ENCODE measurements at places on chromosomes 6 and 20.
A peak's percentile ranks its signal among the peaks of the same experiment; 100 is the strongest.

DNA sequence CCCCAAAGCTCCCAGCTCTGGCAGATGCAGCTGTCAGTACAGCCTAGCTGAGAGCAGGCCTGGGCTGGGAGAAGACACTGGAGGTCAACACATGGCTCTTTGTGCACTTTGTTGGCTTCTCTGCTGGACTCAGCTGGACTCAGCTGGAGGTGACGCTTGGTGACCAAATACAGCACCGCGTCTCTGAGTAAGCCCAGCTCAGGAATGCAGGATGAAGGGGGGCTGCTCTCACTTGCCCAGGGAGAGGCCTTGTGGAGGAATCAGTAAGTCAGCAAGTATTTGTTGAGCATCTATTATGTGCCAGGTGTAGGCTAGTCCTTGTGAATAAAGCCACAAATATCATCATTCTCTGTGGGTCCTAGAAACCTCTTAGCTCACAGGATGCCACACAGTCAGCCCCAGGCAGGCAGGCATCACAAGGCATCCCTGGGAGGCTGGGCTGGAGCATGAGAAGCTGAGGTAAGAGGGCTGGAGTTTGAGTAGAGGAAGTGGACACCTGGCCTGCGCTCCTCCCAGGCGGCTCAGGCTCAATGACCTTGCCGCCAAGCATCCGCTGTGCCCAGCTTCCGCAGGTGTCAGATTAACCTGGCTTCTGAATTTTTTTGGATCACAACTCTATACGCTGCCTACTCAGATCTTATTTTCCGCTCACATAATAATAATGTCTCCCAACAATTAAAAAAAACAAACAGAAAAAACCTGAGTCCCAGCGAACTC, 95.4 kb downstream of the TMEM170B start:
- DNase-seq = no peak

GRCh38 chr20:33915726-33916331, 77.9 kb upstream of the RALY start:
- DNase-seq = no peak

- DNase-seq = no peak
Observed at GRCh38 chr6:36177166-36177565, 19.4 kb upstream of the BRPF3 start.

- no peak for DNase-seq
Observed at GRCh38 chr6:4358414-4359107, 223.2 kb upstream of the ECI2 start.

DNA sequence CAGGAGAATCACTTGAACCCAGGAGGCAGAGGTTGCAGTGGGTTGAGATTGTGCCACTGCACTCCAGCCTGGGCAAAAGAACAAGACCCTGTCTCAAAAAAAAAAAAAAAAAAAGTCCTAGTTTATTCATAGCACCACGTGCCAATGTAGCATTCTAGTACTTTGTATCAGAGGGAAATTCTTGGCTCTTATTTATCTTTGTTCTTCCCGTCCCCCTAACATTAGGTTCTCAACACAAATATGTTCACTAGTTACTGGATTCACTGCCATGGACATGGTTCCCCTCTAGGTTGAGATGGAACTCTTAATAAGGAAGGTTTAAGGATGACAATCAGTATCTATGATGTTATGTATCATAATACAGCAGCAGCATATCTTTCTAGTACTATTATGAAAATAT, 178.5 kb downstream of the KIF6 start:
- DNase-seq = no peak

DNA sequence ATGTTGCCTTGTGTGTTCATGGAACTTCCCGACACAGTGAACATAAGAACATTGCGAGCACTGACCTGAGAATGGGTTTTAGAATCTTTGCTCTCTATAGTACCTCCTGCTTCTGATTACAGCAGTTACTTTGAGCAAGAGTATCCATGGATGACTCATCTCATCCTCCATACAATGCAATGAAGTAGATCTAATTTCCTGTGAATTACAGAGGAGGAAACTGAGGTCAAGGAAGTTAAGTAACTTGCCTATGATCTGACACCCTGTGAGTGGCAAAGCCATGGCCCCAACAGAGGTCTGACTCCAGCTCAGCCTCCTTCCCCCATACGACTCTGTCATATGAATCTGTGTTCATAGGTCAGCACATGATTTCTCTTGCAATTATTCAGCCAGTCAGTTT, 518.1 kb downstream of the TFAP2A start:
- no peak for DNase-seq

- no peak for DNase-seq
Observed at GRCh38 chr6:163400509-163400908, 14.0 kb upstream of the QKI start.

DNA sequence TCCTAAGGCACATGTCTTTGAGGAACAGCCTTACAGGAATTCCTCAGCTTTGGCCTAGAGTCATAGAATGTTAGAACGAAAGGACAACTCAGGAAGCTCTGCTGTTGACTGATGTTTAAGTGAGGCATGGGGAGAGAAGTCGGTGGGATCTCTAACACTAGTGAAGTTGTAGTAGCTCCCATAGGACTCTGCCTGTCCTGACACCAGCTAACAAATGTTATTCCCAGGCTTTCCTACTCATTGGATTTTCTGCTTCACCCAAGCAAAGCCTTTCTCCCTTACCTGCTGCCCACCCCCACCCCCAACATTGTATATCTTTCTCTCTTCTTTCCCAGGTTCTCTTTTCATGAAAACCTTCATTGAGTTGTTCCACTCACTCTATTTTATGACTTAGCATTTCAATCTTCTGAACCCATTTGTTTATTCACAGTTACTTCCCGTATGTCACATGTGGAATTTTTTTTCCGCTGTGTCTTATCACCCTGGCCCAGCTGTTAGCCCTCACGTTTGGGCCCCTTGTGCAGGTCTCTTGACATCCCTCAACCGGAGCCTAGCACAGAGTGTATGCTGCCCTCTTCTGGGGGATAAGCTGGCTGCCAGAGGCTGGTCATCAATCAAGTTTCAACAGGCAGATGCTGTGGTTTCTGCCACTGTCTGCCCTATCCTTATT, 39.2 kb upstream of the RNF8 start:
- no peak for DNase-seq

GRCh38 chr6:43181621-43181941, 415 bp upstream of the CUL9 start:
- no peak for DNase-seq

- DNase-seq = no peak
Observed at GRCh38 chr20:42506397-42506796, 683.3 kb downstream of the PTPRT start.

DNA sequence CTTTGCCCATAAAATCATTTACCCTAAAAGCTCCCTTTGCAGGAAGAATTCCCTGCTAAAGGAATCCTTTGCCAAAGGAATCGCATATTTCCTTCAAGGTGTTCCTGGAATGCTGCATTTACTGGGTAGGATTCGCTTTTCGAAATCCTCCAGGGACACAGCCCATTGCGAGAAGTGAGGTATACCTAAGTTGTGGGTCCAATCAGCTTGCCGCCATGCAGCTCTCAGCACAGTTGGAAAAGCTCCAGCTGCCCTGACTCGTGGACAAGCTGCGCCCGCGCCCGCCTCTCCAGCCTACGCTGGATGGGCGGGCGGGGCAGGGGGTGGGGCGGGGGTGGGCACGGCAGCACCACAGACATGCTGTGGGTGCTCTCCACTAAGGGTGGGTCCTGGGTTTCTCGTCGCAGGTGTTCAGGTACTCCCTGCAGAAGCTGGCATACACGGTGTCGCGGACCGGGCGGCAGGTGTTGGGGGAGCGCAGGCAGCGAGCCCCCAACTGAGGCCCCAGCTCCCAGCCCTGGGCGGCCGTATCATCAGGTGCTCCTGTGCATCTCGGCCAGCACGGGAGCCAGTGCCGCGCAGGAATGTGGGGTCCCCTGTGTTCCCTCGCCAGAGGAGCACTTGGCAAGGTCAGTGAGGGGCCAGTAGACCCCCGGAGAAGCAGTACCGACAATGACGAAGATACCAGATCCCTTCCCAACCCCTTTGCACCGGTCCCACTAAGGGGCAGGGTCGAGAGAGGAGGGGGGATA, 1.4 kb downstream of the NNAT start:
- no peak for DNase-seq

- DNase-seq = peak; percentile 68
Observed at GRCh38 chr6:110358553-110359160, 508 bp upstream of the METTL24 start.

DNA sequence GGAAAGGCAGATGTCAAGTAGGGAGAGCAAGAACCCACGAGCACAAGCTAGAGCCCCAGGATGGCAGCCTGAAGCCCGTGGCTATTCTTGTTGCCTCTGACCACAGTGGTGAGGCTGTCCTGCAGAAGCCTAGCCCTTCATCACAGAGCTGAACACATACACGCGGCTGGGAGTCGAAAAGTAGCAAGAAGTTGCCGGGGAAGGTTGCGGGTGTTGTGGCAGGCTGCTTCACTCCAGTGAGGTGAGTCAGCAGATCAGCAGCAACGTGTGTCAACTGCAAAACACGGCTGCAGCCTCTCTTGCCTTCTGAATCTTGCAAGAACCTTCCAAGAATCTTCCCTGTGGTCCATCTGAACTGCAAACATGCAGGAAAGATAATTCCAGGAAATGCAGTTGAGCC, 10.6 kb upstream of the STX16 start:
- no peak for DNase-seq

- no peak for DNase-seq
Observed at GRCh38 chr6:41315203-41315602, 20.2 kb upstream of the NCR2 start.

- no peak for DNase-seq
Observed at GRCh38 chr6:43120944-43121913, 45.1 kb downstream of the PTK7 start.

DNA sequence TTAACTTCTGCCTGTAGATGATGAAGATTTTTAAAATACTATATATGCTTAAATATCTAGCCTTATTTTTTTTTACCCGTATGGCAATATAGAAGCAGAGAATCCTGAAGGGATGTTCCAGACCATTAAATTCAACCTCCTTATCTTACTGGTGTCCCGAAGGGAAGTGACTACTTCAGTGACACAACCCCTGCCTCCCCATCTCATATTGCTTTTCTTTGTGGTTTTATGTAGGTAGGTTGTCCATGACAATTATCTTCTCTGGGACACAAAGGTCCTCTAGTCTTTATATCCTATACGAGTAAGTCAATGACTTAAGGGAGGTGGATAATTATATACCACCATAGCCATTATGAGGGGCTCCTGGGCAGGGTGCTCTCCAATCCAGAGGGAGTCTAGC, 57.4 kb upstream of the EMILIN3 start:
- DNase-seq = no peak

DNA sequence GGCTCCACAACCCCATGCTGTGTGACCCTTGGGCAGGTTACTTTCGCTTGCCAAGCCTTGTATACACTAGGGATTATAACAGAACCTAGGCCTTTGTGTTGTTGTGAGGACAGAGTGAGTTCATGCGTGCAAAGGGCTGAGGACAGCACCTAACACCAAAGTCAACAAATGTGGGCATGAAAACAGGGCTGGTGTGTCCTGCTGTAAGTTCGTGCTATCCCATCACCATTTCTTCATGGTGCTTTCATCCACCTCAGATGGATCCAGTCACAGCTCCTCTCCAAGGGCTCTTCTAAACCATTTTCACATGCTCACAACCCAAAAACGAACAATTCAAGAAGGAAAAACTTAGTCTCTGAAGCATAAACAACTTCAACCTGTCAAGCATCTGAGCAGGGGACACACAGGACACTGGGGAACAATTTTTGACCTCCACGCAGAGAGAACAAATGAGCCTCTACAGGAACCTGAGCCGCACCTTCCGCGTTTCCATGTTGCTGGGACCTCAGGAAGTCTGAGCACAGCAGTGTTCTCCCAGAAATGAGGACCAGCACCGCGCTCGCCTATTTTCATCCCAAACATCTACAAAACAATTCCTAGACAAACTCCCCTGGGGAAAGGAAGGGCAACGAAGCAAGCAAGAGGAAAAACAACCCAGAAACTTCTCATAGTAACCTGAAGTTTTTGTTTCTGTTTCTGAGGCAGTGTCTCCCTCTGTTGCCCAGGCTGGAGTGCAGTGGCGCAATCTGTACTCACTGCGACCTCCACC, 3.1 kb downstream of the LRP11 start:
- DNase-seq = no peak

DNA sequence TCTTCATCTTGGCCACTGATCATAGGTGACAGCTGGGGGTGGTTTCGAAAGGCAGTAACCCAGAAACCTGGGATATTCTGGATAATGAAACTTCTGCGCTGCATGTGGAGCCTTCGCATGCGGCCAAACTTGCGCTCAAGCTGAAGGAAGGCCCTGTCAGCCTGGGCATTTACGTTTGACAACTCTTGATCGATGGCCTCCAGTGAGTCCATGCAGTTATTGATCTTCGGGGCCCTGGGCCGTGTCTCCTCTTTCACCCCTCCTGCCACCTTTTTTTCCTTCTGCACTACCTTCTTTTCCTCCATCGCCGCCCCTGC, 729 bp downstream of the TSPYL4 start:
- DNase-seq = no peak

DNA sequence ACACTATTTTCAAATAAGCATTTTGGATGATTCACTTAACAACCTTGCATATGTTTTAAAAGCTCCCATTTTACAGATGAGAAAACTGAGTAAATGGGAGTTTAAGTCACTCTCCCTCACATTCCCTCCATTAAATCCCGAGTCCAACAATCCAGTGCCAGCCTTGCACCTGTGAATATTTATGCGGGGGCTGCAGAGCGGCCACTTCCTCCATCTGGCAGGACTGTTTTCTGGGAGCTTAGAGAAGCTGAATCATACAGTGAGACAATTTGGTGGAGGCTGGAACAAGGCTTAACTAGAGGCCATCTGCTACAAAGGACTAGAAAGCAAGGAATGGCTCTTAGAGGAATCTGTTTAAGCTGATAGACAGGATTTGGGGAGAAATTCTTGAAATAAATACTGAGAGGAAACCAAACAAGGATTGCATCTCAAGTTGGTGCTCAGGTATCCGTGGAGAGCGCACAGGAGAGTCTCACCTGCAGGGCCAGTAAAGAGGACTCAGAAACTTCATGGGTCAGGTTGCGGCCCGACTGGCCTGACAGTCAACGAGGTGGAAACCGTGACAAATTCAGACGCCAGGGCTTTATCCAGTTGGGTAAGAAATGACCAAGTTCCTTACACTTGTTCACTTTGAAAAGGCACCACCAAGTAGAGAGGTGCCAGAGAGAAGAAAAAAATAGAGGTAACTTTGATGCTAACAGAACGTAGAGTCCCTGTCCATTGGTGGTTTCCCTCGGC, 478.5 kb downstream of the QKI start:
- DNase-seq = no peak

GRCh38 chr20:61777773-61778494, 287.7 kb downstream of the TAF4 start:
- no peak for DNase-seq

GRCh38 chr6:124200661-124201060, 397.0 kb downstream of the NKAIN2 start:
- DNase-seq = no peak

GRCh38 chr20:59010995-59011873, 4.2 kb upstream of the CTSZ start:
- no peak for DNase-seq

Measured in NCI-H526 treated with DMSO at 0.1 percent for 48 hours (cell line).